Activated naive CD4-positive, alpha-beta T cell (primary cell): ENCODE measurements at places on chromosomes 13 and 19.

DNA sequence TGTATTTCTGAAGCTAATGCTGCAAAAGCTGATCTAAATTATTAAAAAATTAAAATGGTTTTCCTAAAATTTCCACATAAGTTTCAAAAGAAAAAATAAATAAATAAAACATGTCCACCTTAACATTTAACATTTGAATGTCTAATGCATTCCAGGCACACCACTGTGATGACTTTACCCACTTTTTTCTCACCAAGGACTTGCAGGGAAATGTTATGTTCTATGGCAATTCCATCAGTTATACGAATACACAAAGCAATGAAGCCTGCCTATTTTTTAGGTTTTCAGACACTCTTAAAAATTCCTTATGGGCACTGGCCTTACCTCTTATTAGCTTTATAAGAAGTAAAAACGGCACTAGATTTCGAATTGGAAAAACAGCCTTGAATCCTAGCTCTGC is 10.2 kb downstream of the TSC22D1 start:
- DNase-seq, result no peak

- DNase-seq, result no peak
Measured at GRCh38 chr13:45333251-45333976, 7.6 kb downstream of the TPT1 start.

GRCh38 chr13:49418206-49418605 is 25.7 kb downstream of the CAB39L start:
- DNase-seq, result no peak

GRCh38 chr19:46076951-46077814 is 36.4 kb upstream of the IGFL4 start:
- DNase-seq, result no peak

- peak; percentile 73 for DNase-seq
Measured at GRCh38 chr19:53537521-53538377, at the start of gene ZNF331. TSS of gene ZNF331 (plus strand) at chr19:53538145. CDS start at chr19:53569377, 31,232 bp downstream.

- no peak for DNase-seq
Measured at GRCh38 chr19:48452289-48453190, 2.8 kb upstream of the KCNJ14 start.

- no peak for DNase-seq
Measured at GRCh38 chr19:17627921-17628320, 60.2 kb downstream of the UNC13A start.

GRCh38 chr19:15935167-15935702 is 906 bp upstream of the CYP4F11 start:
- no peak for DNase-seq

DNA sequence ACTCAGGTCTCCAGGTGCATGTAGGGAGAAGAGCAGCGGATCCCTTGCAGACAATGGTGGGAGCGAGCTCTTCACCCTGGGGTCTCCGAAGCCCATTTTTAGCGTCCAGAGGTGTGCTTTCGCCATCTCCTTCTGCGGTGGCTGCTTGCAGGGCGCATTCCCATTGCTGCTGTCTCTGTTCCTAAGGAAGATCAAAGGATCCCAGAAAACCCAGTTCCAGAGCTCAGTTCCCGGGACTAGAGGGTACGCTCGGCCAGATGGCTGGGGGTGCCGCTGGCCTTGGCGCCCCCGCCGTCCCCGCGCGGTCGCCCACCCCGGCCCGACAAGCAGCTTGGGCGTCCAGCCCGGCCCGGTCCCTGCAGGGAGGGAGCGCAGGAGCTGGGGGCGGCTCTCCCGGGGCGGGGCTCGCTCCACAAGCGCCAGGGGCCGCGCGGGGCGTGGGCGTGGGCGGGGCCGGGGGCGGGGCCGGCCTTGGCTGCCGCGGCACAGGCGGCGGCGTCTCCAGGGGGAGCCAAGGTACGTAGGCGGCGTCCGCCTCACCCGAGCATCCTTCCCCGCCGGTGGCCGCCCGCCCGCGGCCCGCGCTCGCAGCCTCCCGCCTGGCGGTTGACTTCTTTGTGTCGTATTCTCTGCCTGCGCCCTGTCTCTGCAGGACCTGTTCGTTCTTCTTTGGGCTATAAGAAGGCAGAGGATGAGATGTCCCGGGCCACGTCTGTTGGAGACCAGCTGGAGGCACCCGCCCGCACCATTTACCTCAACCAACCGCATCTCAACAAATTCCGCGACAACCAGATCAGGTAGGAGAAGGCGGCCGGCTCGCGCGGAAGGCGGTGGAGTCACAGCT is 96.8 kb downstream of the ATP8A2 start:
- DNase-seq, result no peak

DNA sequence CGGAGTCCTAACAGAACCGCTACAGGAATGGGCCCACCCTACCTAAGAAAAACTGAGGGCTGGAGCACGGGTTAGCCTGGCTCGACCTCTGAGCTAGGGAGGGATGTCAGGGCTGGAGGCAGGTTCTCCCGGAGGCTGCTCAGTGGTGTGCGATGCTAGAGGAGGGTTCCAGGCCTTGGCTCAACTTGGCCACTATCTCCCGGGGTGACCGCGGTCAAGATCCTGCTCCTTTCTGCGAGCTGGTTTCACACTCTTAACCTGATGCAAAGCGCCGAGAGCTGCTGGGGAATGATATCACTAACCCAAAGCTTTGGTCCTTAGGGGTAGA is 301 bp downstream of the POP4 start:
- no peak for DNase-seq

- no peak for DNase-seq
Measured at GRCh38 chr13:51206584-51206983, 15.6 kb upstream of the FAM124A start.

DNA sequence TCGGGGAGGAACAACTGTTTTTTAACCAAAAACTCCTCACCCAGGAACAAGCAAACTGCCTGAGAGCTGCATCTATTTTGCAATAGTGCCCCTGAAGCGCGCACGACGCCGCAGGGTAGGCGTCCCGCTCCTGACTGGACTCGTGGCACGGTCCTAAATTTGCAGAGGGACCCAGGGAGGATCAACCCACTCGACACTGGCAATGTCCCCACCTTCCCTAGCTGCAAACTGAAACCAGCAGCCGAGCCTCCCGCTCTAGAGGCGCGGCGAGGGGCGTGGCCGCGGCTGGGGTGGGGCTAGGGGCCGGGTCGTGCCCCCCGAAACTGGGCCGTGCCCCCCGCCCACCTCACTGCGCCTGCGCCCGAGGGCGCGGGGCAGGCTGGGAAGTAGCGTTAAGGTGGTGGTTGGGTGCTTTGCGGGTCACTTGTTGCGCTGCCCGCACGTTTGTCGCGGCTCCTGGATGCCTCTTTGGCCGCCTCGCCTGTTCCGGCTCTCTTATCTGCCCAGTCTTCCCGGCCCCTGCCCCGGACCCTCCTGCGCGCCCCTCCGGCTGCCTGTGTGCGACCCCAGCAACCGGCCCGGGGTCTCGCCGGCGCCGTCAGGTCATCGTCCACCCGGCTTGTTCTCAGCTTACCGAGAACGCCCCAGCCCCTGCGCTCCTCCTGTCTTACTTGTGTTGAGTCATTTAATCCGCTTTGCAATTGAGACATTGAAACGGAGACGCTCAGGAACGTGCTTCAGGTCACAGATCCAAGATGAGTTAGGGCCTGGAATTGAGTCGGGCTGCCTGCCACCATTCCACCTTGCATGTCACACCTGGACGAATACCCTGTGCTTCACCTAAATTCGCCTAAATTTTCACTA is 37.9 kb upstream of the LSM14A start:
- DNase-seq, result peak; percentile 78

DNA sequence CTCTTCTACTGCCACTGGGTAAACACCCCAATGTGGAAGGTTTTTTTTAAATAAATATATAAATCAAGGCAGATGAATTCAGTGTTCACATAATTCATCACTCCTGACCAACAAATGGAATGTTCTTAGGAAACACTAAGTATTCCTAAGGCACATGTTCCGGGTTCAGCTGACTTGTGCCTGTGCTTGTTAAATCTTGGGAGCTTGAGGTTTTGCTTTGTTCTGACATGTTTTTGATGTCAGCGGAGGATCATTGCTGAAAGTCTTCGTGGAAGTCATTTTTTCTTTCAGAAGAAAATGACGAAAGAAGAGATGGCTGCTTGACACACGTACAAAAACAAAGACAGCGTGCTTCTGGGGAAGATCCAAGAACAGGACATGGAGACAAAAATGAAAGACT is 185.8 kb downstream of the MZT1 start:
- DNase-seq, result no peak

GRCh38 chr13:102251817-102252216 is 150.0 kb downstream of the FGF14 start:
- DNase-seq, result no peak

DNA sequence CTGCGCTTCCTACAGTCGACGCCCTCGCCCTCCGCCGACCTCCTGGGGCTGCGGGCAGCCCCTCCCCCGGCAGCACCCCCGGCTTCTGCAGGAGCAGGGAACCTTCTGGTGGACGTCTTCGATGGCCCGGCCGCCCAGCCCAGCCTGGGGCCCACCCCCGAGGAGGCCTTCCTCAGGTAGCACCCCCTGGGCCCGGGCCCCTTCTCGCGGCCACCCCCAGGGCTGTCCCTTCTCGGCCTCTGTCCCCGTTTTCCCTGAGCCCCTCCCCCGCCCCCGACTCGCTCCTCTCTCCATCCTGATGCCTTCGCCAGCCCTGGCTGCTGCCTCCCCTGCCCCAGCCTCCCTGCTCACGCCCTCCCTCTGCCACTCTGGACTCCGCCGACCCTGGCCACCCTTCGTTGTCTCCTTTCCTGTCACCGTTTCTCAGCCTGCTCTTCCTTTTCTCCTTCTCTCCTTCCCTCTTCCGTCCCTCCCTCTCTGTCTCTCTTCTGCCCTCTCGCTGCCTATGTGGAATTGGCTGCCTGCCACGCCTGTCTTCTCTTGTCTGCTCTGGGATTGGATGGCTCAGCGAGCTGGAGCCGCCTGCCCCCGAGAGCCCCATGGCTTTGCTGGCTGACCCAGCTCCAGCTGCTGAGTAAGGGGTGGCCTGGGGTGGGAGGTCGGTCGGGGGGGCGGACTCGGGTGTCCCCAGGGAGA is 11.0 kb downstream of the FUZ start:
- no peak for DNase-seq

DNA sequence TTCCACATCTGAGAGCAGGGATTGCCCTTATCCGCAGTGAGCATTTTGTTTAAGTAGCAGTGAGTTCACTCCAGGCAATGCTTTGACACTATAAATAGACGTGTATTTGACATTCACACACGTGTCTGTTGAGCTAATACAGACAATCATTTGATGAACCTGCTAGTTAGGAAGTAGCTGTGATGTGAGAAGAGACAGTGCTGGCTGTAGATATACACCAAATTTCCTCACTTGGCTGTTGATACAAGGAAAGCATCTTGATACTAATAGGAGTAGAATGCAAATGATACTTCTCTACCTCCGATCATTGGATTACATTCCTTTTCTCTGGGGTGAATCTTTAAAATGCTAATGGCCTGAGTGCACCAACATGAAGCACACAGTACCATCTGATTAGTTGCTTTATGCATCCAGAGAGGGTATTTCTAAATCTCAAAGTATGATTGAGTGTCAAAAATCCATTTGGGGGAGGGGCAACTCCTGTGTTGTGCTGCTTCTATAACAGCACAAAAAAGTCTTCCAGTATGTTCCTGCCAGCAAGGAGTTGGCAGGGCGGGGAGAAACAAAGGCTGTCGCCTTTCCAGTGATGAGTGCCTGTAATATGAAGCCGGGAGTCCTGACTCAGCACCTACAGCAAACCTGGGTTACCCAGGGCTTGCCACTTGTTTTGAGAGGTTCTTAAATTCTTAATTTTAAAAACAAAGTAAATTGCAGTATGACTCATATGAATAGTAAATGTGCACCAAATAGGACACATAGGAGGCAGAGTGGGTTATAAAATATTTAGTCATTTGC is 7.0 kb downstream of the CUL4A start:
- no peak for DNase-seq

DNA sequence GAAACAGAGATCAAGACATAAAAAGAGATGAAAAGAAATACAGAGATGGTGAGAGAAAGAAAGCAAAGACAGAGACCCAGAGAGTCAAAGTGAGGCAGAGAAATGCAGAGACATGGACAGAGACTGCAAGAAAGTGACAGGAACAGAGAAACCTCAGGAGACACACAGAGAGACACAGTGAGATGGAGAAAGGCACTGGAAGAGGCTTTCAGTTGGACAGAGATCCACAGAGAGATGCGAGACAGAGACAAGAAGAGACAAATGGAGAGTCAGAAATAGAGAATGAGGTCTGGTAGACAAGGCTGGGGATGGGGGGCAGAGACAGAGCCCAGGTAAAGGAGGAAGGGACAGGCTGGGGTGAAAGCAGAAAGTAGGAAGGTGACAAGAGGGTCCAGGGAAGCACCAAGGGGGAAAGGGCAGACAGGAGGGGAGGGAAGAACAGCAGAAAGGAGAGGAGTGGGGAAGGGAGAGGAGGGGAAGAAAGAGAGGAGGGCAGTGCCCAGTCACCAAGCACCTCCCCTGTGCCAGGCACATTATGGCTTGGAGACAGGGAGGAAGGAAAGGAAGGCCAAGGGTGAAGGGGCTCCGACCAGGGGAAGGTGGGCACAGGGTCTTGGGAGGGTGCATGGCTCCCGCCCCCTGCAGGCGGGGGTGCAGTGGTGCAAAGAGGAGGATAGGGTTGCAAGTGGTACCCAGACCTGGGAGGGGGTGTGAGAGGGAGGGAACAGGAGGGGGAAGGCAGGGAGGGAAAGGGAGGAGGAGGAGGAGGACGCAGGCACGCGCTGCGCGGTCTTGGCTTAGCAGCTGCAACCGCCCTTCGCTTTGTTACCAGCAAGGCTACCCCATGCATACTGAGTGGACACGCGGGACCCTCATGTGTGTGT is 38.4 kb downstream of the DEDD2 start:
- no peak for DNase-seq

GRCh38 chr19:29085630-29086029 is 127.3 kb downstream of the UQCRFS1 start:
- no peak for DNase-seq

DNA sequence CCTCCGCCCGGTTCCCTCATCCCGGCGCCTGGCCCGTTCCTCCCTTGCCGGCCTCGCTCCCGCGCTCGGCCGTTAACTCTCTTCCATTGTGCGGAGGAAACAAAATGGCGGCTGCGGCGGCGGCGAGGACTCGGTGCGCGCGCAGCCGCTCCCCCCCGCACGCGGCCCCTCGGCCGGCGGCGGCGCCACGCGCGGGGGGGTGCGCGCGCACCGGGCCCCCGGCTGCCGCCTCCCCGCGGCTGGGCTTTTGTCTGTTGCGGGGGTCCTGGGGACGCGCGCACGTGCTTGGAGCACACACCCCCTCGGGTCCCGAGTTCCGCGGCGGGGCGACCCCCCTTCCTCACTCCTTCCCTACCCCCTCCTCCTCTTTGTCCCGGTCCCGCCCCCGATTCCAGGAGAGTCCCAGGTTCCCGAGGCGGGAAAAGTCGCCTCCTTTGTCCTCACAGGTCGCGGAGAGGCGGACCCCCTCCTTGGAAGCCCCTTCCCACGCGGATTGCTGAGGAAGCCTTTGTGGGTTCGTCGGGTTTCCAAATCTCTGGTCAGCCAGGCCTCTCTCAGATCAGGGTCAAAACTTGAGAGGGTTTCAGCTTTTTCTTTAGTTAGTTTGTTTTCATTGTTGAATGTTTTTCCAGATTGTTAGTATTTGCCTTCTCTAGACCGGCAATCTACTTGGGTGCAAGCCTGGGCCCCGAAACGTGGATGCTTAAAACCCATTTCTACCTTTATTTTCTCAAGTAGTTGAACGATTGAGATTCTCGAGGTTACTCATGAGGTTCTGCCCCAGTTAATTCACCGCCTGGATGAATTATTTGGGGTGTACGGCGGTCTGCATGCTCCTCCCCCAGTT is 687 bp downstream of the ILF3 start:
- no peak for DNase-seq

- no peak for DNase-seq
Measured at GRCh38 chr13:35343417-35343816, 133.1 kb downstream of the MAB21L1 start.

GRCh38 chr19:29662604-29663404 is 2.5 kb upstream of the PLEKHF1 start:
- DNase-seq, result no peak

GRCh38 chr13:23654111-23655110 is 84.2 kb downstream of the TNFRSF19 start:
- DNase-seq, result no peak
